Adipocyte (in vitro differentiated cells): ENCODE measurements at places on chromosomes 12 and 14.

DNA sequence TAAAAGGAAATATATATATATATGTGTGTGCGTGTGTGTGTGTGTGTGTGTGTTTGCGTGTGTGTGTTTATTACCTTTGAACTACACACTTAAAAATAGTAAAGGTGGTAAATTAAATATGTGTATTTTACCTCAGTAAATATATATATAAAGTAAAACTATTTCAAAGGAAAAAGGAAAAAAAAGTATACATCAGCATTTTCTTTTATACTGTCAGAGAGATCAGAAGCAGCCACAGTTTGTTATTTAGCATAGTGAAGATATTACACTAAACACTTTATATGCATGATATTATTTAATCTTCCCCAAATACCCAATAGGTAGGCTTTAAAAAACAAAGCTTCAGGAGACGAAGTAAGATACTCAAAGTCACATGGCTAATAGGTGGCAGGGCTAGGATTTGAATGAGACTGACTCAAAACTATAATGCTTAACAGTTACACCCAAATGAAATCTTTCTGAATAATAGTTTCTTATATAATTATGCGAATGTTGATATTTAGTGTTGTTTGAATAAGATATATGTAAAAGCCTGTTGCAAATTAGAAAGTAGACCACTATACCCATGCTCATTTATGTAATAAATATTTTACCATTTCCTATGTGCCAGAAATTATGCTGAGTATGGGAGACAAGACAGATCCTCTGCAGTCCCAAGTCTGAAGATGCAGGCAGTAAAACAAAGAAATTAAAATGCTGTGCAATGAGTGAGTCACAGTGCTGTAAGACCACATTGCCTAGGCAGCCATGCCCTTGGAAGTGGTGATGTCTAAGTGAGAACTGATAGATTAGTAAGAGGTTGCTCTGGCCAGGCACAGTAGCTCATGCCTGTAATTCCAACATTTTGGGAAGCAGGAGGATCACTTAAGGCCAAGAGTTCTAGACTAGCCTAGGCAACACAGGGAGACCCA is 66.1 kb downstream of the PDZRN4 start:
- no peak for DNase-seq

DNA sequence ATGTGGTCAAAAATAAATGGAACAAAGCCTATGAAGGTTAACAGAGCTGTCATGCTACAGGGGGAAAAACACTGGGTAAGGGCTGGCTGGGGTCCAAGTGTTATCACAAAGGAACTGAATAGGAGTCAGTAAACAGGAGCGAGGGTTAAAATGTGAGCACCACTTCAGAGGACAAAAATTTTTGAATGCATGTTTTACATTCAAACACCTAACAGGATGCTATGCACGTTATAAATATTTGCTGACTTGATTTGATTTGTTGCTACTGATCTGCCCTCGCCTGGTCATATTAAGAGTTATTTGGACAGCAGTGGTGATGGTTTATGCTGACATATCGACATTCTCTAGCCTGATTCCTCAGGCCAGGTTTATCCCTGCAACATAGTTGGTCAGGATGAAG is 7.4 kb upstream of the KTN1 start:
- DNase-seq: no peak

DNA sequence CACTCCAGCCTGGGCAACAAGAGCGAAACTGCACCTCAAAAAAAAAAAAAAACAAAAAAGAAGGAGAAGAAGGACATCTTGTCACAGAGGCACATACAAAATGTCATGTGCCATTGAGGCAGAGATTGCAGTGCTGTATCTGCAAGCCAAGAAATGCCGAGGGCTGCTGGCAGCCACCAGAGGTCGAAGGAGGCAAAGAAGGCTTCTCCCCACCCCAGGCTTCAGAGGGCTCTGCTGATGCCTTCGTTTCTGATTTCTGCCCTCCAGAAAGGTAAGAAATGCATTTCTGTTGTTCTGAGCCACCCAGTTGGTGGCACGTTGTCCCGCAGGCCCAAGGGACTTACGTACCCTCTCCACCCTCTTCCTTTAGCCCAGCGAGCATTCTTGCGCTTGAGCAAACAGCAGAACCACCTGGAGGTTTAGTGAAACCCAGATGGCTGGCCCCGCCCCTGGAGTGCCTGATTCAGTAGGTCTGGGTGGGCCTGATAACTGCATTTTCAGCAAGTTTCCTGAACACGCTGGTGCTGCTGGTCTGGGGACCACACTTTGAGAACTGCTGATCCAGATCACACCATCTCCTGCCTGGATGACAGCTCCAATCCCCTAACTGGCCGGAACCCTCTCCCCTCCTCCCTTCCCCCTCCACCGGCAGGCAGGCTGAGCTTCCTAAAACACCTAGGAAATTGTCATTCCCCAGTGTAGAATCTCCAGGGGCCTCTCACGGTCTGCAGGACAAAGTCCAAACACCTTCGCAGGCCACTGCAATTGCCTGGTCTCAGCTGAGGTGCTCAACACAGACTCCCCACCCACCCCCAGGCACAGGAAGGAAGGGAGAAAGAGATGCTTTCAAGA is 21.1 kb upstream of the SCARB1 start:
- no peak for DNase-seq

DNA sequence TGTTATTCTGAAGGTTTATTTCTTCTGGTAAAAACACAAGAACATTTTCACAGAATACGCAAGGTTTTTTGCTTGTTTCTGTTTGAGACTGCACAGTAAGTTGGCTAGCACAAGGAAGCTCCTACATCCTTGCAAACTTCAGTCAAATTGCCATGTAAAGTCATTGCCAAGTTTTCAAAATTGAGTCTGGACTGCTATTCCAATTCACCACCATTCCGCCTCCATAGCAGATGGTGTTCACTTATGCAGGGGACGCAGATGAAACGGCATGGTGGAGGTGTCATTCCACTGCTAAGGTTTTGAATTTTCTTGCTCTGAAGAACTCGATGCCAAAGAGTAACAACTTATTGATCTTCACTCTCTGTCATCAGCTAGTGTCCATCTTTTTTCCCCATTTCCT is 303.9 kb upstream of the SYT1 start:
- no peak for DNase-seq

DNA sequence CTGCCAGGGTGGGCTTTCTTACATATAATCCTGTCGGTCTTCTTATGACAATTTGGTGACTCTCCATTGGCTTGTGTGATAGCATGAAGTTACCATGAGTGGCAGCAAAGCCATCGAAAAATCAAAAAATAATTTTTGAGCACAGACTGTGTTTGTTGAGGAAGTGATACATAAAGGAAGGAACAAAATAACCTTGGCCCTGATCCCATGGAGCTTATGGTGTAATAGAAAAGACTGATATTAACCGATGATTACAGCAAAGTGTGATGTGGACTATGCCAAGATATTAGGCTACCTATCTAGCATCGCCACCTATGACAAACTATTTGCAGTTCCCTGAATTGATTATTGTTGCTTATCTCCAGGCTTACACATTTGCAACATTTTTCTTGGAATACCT is 383.2 kb downstream of the AEBP2 start:
- DNase-seq: no peak

DNA sequence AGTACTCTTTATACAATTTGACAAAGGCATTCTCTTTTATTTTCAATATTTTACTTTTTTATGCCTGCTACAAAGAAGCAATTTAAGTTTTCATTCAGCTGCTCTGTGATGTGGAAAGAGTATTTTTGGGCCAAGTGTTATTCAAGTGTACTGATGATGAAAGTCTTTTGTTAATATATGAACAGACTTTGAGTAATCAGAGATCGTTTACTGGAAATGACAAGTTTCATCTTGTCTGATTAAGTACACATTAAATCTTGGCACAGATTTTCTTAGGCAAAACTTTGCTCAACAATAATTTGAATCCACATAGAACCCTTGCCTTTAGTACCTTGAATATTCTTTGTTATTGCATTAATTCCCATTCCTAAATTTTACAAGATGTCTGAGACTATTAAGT is 13.3 kb upstream of the PZP start:
- DNase-seq: peak; percentile 17

- DNase-seq: peak; percentile 71
Measured at GRCh38 chr12:62934239-62934798, 631 bp downstream of the PPM1H start.

- peak; percentile 93 for DNase-seq
Measured at GRCh38 chr14:23929822-23930294, 23.7 kb upstream of the DHRS4 start.

GRCh38 chr12:122206976-122207375 is 3.5 kb downstream of the B3GNT4 start:
- no peak for DNase-seq

DNA sequence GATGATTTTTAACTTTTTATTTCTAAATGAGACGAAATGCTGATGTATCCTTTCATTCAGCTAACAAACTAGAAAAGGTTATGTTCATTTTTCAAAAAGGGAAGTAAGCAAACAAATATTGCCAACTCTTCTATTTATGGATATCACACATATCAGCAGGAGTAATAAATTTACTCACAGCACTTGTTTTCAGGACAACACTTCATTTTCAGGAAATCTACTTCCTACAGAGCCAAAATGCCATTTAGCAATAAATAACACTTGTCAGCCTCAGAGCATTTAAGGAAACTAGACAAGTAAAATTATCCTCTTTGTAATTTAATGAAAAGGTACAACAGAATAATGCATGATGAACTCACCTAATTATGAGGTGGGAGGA is 139.6 kb downstream of the HMGA2 start:
- DNase-seq: no peak

DNA sequence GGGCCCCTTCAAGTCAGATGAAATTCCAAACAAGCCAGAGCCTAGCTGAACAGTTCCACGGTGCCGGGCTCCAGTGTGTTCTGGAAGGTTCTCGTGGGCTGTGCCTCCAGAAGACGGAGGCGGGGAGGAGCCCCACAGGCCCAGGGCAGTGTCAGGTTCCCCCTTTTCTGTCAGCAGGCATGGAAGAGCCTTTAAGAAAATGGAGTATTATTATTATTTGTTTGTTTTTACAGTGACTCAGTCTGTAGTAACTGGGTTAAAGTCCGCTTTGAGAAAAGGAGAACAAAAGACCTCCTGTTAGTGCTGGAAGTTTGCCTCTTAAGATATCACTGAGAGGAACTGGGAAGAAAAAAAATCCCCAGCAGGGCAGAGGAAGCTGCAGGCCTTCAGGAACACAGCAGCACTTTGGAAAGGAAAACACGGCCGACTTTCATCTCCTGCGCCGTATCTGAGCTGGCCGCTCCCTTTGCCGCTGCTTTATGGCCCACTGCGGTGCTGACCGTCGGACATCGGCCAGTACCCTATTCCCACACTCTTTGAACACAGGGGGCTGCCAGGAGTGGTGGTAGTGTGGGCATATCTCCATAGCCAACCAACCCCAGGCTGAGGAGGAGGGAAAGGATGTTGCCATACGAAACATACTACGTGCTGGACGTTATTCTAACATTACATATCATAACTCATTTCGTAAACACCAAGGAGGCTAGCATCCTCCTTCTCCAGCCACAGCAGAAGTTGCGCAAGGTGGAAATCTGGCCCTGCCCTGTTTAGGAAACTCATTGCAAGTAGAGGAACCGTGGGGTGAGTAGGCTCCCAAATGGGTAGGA is 194.0 kb downstream of the ZFP36L1 start:
- peak; percentile 82 for DNase-seq

GRCh38 chr12:101044512-101045059 is 165.5 kb downstream of the SLC5A8 start:
- peak; percentile 30 for DNase-seq

DNA sequence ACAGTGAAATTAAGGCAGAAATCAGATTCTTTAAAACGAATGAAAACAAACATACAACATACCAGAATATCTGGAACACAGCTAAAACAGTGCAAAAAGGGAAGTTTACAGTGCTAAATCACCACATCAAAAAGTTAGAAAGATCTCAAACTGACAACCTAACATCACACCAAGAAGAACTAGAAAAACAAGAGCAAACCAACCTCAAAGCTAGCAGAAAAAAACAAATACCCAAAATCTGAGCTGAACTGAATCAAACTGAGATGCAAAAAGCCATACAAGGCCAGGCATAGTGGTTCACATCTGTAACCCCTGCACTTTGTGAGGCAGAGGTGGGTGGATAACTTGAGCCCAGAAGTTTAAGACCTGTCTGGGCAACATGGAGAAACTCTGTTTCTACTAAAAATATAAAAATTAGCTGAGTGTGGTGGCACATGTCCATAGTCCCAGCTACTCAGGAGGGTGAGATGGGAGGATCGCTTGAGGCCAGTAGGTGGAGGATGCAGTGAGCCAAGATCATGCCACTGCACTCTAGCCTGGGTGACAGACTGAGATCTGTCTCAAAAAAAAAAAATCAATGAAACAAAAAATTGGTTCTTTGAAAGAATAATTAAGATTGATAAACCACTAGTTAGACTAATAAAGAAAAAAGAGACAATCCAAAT is 33.2 kb upstream of the LDHB start:
- DNase-seq: no peak

- no peak for DNase-seq
Measured at GRCh38 chr12:63325757-63326156, 174.8 kb upstream of the AVPR1A start.

DNA sequence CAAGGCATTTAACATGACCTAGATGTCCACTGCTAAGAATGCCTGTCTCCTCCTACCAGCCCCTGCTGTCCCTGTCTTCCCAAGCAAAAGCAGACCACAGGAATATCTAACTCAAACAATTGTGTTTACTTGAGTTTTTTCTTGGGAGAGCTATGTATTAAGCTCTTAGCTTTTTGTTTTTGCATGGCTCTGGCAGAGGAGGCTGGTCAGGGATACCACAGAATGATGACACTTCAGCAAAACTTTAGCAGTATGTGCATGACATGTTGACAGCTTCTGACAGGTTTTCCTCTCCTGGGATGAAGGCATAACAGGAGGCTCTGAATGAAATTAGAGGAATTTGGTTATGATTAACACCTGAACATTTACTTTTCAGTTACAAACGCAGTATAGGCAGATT is 6.9 kb downstream of the TMBIM6 start:
- peak; percentile 27 for DNase-seq

GRCh38 chr14:24705840-24706239 is 71.8 kb upstream of the GZMB start:
- no peak for DNase-seq

GRCh38 chr12:62760779-62761178 is 174.2 kb downstream of the PPM1H start:
- DNase-seq: peak; percentile 21

DNA sequence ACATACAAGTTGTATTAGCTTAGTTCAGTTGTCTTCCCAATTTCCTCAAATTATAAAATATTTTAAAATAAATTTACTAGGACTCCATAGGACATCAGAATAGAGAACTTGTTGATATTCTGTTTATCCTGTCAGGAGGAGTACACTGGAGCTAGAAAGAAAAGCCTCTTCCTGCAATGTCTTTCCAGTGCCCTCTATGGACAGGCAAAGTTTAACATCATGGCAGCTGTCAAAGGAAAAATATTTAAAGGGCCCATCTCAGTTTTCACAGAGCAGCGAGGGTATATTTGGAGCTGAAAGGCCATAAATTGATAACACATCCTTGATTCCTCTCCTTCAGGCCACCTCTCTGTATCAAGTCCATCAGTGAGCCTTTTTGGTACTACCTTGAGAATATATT is 19.0 kb downstream of the DIP2B start:
- no peak for DNase-seq

- peak; percentile 94 for DNase-seq
Measured at GRCh38 chr14:96260341-96260821, 4.4 kb downstream of the BDKRB1 start.
